ENCODE measurements at places on chromosomes 12 and 14.

- DNase-seq: peak; percentile 52
Observed at GRCh38 chr12:79407671-79408622, 282.8 kb downstream of the PAWR start.

- no peak for DNase-seq
Observed at GRCh38 chr14:23164250-23164649, 19.2 kb downstream of the SLC7A8 start.

- no peak for DNase-seq
Observed at GRCh38 chr14:68970038-68970612, 9.0 kb downstream of the ACTN1 start.

GRCh38 chr12:51307655-51308593 is 16.1 kb downstream of the BIN2 start:
- no peak for DNase-seq

GRCh38 chr14:23932639-23933038 is 20.9 kb upstream of the DHRS4 start:
- DNase-seq: no peak

GRCh38 chr12:129984106-129984505 is 80.3 kb upstream of the TMEM132D start:
- DNase-seq: no peak

DNA sequence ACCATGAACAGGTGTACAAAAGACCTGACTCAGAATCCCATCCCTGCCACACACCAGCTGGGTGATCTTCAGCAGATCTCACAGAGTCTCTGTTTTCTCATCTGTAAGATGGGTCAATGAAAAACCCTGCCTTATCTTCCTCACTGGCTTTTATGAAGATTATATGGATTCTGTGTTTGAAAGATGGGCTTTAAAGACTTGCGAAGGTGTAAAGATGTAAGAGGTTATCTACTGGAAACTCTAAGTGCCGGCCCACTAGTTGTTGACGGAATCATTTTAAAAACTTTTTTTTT is 15.3 kb upstream of the ANKRD33 start:
- no peak for DNase-seq

DNA sequence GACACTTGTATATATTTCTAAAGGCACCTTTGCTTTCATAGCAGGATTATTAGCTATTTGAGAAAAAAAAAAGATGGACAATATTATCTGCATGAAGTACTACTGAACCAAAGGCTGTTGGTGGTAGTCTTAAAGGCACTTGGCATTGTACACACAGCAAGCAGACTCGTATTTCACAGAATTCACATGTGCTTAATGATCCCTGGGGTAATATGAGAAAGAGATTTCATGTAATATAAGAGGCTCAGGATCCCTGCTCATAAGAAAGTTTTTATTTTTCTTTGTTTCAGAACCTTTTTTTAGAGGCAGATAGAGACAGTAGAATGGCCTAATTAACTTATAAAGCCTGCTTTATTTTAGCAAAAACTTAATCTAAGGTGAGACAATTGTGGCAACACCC is 59.5 kb downstream of the SYNE2 start:
- no peak for DNase-seq

DNA sequence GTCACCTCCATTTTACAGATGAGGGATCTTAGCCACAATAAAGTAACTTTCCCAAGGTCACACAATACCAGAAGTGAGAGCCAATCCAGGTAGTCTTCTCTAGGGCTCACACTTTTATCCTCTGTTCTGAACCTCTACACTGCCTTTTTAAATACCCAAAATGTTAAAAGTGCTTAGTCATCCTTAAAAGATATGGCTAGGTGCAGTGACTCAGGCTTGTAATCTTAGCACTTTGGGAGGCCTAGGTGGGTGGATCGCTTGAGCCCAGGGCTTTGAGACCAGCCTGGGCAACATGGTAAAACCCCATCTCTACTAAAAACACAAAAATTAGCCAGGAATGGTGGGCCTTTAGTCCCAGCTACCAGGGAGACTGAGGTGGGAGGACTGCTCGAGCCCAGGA is 104.1 kb upstream of the PPP4R3A start:
- DNase-seq: no peak

DNA sequence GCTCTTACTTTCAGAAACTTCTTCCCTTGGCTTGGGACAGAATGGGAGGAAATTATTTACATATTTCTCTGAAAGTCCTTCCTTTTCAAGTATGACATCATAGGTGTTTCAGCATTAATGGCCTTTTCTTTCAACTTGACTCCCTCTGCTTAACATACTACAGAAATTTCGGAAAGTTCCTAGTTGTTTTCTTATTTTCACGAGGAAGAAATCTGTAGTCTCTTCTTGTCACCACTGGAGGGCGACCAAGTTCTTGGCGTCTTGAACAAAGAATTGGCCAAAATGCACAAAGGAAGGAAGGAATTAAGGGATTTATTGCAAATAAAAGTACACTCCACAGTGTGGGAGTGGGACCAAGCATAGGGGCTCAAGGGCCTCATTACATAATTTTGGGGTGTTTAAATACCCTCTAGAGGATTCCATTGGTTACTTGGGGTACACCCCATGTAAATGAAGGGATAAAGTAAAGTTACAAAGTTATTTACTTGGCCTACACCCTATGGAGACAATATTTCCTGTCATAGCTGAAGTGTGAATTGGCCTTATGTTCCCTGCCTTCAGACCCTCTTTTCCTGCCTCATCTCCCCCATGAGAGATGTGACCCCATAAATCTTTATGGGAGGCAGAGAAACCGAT is 70.4 kb downstream of the RPL10L start:
- DNase-seq: peak; percentile 20

GRCh38 chr14:88798156-88798555 is 5.4 kb upstream of the EML5 start:
- peak; percentile 50 for DNase-seq

Data from COR-L47 (cell line).